ENCODE measurements at places on chromosomes 5 and 9. TPM values are rescaled to one million over a fixed set of nuclear protein-coding genes. Genes with fewer than 3 reads are reported as not detected.
A peak's percentile ranks its signal among the peaks of the same experiment; 100 is the strongest.

GRCh38 chr5:143386725-143387124, 16.8 kb downstream of the NR3C1 start:
- peaks cover 52% of the 10 kb centered on the region for H3K4me1 ChIP-seq
- H3K36me3 ChIP-seq = no peaks in the 10 kb centered on the region
- no peak overlapping the region for H3K4me3 ChIP-seq
- H3K27ac ChIP-seq = no peak overlapping the region

GRCh38 chr5:137487600-137487999, 11.5 kb downstream of the SPOCK1 start:
- H3K27me3 ChIP-seq = no peaks in the 10 kb centered on the region
- no peaks in the 10 kb centered on the region for H3K4me1 ChIP-seq
- peak overlapping the region; percentile 8 for H3K27ac ChIP-seq
- no peaks in the 10 kb centered on the region for H3K36me3 ChIP-seq
- peak; percentile 76 for DNase-seq

GRCh38 chr5:57779383-57780223, 297.0 kb upstream of the ACTBL2 start:
- no peaks in the 10 kb centered on the region for H3K36me3 ChIP-seq
- H3K4me3 ChIP-seq = no peak overlapping the region
- DNase-seq = no peak
- no peaks in the 10 kb centered on the region for H3K27me3 ChIP-seq

DNA sequence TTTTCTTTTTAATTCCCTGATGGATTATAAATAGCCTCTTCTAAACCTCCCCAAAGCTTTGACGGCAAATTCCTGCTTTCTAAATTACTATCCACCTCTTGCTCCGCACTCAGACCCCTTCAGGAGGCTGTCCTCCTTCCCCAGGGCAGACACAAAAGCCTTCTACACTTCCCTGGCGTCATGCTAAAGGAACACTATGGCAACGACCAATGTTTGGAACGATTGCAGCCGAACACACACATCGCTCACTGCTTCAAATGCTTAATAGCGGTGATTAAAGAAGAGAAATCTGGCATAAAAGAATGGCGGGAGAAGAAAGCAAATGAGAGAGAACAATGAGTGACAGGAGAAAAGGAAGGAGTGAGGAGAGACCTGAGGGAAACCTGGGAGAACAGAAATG, 297.3 kb downstream of the MLLT3 start:
- peaks cover 4% of the 10 kb centered on the region for H3K4me1 ChIP-seq
- DNase-seq = no peak
- H3K36me3 ChIP-seq = no peaks in the 10 kb centered on the region
- H3K4me3 ChIP-seq = no peak overlapping the region
- no peaks in the 10 kb centered on the region for H3K27me3 ChIP-seq

GRCh38 chr5:78912085-78912771, 72.9 kb downstream of the ARSB start:
- no peaks in the 10 kb centered on the region for H3K27me3 ChIP-seq
- H3K27ac ChIP-seq = no peak overlapping the region
- no peak overlapping the region for H3K4me3 ChIP-seq
- H3K36me3 ChIP-seq = no peaks in the 10 kb centered on the region
- peaks cover 27% of the 10 kb centered on the region for H3K4me1 ChIP-seq
- DNase-seq = no peak

DNA sequence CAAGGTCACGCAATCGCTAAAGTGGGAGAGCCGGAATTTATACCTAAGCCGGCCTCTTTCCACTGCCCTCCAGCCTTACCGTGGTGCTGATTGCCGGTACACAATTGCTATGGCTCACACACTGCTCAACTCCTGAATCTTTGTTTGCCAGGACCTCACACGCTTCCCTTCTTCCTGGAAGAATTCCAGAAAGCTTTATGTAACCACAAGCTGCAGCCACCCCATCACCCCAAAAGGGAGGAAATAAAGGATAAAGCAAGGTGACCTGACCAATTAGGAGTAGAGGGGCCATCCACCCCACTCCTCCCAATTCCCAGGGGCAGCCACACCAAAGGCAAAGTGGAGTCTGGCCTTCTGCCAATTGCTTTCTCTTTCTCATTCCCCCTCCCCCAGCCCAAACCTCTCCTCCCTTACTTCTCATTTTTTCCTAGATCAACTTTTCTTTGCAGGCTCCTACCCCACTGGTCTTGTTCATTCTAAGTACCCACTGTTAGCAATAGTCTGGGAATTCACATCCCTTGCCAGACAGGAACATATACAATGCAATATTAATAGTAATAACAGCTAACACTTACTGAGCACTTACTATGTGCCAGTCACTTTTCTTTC, 18.0 kb upstream of the CDC23 start:
- peaks cover 19% of the 10 kb centered on the region for H3K4me1 ChIP-seq
- H3K4me3 ChIP-seq = no peak overlapping the region

- no peak overlapping the region for H3K27ac ChIP-seq
- H3K4me3 ChIP-seq = no peak overlapping the region
- H3K27me3 ChIP-seq = no peaks in the 10 kb centered on the region
Measured at GRCh38 chr5:93154535-93154934, 426.5 kb downstream of the NR2F1-AS1 start.

- no peaks in the 10 kb centered on the region for H3K4me1 ChIP-seq
- H3K27me3 ChIP-seq = no peaks in the 10 kb centered on the region
- no peak overlapping the region for H3K27ac ChIP-seq
Measured at GRCh38 chr5:86760661-86761060, 142.9 kb downstream of the COX7C start.

- no peaks in the 10 kb centered on the region for H3K27me3 ChIP-seq
- DNase-seq = no peak
- no peak overlapping the region for H3K4me3 ChIP-seq
- no peaks in the 10 kb centered on the region for H3K4me1 ChIP-seq
- H3K27ac ChIP-seq = no peak overlapping the region
Measured at GRCh38 chr9:34227445-34227844, 48.6 kb downstream of the UBAP1 start.

DNA sequence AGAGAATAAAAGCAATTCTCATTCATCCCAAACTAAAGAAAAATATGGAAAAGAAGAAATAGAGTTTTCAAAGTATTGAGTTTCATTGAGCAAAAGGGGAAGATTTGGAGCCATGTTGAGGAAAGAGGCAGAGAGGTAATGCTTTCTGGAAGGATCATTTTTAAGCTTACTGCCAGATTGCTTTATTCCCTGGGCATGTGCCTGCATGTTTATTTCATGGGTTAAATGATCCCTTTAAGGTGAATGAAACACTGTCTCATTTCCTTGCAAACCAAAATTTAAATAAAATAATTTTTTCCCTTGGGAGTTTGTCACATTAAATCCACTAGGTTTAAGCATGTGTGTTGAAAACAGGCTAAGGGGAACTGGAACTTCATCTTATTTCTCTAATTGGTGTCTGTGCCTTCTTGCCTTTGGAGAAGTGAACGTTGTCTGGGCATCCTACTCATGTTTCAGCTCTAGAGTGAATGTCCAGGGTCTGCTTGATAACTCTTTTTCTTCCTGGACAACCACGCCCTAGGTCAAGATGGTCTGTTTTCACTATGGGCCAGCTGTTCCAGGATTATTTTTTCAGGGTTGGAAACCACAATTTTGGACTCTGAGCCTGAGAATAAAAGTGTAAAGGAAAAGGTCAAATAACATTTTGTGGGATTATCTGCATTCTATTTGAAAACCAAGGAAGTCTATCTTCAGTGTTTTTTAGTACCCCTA, 114.1 kb upstream of the ELL2 start:
- no peaks in the 10 kb centered on the region for H3K36me3 ChIP-seq
- no peaks in the 10 kb centered on the region for H3K4me1 ChIP-seq
- no peaks in the 10 kb centered on the region for H3K27me3 ChIP-seq
- no peak overlapping the region for H3K4me3 ChIP-seq
- no peak overlapping the region for H3K27ac ChIP-seq

- H3K27ac ChIP-seq = peak overlapping the region; percentile 58
- DNase-seq = no peak
- H3K4me3 ChIP-seq = no peak overlapping the region
- H3K36me3 ChIP-seq = no peaks in the 10 kb centered on the region
- H3K27me3 ChIP-seq = no peaks in the 10 kb centered on the region
Measured at GRCh38 chr9:73148447-73148937, 3.2 kb upstream of the ANXA1 start.

DNA sequence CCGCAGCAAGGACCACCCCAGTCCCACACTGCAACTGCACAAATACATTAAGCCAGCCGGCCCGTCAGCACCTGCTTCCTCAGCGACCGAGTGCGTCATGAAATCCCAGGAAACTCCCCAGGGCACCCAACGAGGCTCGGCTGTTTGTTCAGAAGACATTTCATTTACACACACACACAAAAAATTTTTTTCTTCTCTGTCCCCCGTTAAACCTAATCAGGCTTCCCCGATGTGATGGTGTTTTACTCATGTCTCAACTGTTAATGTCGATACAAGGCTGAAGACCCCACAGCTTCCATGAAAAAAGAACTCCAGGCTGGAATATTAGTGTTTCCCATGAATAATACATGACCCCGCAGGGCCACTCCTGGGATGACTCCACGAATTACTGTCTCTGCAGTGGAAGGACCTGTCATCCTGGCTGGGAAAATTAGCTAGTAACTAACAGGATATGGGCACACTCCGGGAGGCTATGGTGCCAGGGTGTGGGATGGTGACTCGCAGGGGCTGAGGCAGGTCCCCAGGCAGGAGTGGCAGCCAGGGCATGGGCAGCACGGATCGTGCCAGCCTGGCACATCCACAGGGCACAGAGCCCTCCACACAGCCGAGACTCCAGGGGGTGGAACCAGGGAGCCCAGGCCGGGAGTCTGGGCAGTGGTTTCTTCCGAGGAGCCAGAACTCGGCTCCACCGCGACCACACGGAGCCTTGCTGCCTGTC, 102.4 kb downstream of the VAV2 start:
- no peak overlapping the region for H3K27ac ChIP-seq
- no peaks in the 10 kb centered on the region for H3K27me3 ChIP-seq
- no peaks in the 10 kb centered on the region for H3K36me3 ChIP-seq
- DNase-seq = no peak
- no peaks in the 10 kb centered on the region for H3K4me1 ChIP-seq

- no peak overlapping the region for H3K4me3 ChIP-seq
- H3K4me1 ChIP-seq = peaks cover 89% of the 10 kb centered on the region
- H3K27ac ChIP-seq = peak overlapping the region; percentile 83
- no peaks in the 10 kb centered on the region for H3K27me3 ChIP-seq
- DNase-seq = no peak
Measured at GRCh38 chr5:124655251-124655917, 91.1 kb downstream of the ZNF608 start.

DNA sequence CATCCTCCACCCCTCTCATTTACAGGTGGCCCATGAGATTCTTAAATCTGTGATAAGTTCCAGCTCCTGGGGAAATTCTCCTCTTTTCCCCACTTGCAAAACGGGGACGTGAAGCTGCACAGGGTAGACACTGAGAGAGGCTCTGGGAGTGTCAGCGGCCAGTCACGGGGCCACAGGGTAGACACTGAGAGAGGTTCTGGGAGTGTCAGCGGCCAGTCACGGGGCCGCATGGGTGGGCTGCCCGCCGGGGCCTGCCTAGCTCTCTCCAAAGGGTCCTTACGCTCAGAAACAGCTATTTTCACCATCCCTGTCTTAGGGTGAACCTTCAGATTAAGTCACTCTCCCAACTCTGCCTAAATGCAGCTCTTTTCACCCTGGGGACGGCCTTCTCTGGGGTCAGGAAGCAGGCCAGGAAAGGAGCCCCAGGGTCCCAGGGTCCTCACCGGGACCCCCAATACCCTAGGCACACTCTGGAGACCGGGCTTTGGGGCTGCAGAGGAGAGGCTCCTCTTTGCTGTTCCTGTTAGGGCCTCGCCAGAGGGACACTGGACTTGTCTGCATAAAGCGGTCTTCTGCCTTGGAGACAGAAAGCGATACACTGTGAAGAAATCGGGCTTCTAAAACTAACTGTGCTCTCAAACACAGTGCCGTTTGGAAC, 1.5 kb downstream of the FAM78A start:
- peak overlapping the region; percentile 98 for H3K27ac ChIP-seq
- no peaks in the 10 kb centered on the region for H3K27me3 ChIP-seq
- DNase-seq = no peak
- H3K4me3 ChIP-seq = peak overlapping the region; percentile 76
- no peaks in the 10 kb centered on the region for H3K36me3 ChIP-seq

- no peaks in the 10 kb centered on the region for H3K27me3 ChIP-seq
- no peak overlapping the region for H3K4me3 ChIP-seq
- H3K4me1 ChIP-seq = no peaks in the 10 kb centered on the region
- no peak overlapping the region for H3K27ac ChIP-seq
Measured at GRCh38 chr5:95076395-95077185, 208.3 kb downstream of the MCTP1 start.

GRCh38 chr5:158020555-158021418, 161.8 kb upstream of the CLINT1 start:
- no peak overlapping the region for H3K4me3 ChIP-seq
- no peak overlapping the region for H3K27ac ChIP-seq
- no peaks in the 10 kb centered on the region for H3K27me3 ChIP-seq
- H3K36me3 ChIP-seq = no peaks in the 10 kb centered on the region
- DNase-seq = no peak

DNA sequence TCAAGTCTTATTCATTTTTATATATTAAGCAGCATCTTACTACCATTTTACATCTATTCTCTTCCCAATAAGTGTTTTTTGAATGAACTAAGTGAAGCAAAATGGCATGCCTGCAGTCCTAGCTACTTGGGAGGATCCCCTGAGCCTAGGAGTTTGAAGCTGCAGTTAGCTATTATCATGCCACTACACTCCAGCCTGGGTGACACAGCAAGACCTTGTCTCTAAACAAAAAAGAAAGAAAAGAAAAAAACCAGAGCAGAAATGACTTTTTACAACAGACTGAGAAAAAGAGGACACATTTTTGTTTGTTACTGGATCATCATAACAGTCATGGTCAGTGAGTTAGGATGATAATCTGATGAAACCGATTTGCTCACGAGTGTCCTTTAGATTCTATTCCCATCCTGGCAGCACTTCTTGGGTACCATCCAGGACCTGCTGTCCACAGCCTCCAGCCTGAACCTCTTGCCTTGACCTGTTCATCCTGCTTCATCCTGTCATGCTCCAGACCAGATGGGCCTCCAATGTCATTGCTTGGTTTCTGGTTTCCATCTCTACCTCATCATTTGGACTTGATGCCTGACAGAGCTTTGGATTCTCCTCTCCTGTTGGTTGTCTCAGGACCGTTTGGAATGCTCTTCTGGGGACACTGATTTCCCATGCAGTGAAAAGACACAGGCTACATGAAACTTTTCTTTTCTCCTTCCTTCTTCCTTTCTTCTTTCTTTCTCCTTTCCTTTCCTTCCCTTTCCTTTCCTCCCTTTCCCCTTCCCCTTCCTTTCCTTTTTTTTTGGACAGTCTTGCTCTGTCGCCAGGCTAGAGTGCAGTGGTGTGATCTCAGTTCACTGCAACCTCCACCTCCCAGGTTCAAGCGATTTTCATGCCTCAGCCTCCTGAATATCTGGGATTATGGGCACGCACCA, 50.1 kb upstream of the GLRX start:
- H3K36me3 ChIP-seq = no peaks in the 10 kb centered on the region
- H3K27me3 ChIP-seq = no peaks in the 10 kb centered on the region
- no peak overlapping the region for H3K4me3 ChIP-seq
- H3K27ac ChIP-seq = no peak overlapping the region
- DNase-seq = no peak

LRRC19 gene
- not detected for total RNA-seq

PRR16 gene
- 1.7 TPM for total RNA-seq

IL5 gene
- total RNA-seq = not detected

NCS1 gene
- 26.1 TPM for total RNA-seq

BRINP1 gene
- 2.0 TPM for total RNA-seq

PROB1 gene
- 15.8 TPM for total RNA-seq

GABRP gene
- not detected for total RNA-seq

TMEM232 gene
- 1.1 TPM for total RNA-seq

PCDHAC1 gene
- 0.51 TPM for total RNA-seq

ATOSB gene
- total RNA-seq = 19.6 TPM

C9orf152 gene
- total RNA-seq = not detected
